ENCODE measurements at places on chromosomes 3 and 15.

DNA sequence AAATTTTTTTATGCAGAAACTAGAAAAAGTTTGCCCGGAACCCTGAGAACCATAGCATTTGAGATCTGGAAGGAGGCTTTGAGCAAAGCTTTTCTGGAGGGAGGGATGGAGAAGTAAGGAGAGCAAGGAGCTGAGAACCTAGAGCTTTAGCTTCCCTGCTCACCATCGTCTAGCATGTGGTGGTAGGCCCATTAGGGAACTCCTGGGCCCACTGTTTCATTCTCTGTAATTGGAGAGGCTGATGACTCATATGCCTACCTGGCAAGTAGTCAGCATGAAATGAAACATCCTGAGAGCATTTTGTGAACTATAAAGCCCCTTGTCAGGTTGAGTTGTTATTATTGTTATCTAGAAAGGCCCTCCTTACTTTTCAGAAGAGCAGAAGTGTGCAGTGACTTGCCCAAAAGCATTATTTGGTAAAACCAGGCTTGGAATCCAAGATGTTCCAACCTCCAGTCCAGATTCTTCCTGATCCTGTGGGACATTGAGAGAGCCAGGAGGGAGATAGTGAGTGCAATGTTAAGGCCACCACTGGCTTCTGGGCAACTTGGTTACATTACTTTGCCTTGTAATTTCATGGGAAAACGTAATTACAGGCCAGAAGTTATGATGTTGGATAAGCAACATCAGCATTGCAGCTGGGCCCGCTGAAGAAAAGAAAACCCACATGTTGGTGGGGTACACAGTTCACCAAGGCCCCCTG is 104.5 kb upstream of the BFSP2 start:
- no peak for DNase-seq

DNA sequence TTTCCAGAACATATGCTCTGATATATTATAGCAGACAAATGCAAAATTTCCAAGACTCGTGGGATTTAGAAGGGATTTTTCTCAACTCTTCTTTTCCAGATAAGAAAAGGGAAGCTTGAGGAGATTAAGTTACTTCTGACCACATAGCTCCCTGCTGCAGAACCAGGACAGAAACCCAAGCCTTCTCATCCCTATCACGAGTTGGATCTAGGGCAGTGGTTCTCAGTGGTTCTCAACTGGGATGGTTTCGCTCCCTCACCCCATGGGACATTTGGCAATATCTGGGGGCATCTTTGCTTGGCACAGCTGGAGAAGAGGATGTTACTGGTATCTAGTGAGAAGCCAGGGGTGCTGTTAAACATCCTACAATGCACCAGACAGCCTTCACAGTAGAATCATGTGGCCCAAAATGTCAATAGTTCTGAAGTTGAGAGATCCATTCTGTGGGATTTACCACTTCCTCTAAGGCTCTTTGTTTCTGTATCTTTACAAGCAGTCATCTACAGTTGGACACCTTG is 64.2 kb downstream of the LIPC start:
- no peak for DNase-seq

DNA sequence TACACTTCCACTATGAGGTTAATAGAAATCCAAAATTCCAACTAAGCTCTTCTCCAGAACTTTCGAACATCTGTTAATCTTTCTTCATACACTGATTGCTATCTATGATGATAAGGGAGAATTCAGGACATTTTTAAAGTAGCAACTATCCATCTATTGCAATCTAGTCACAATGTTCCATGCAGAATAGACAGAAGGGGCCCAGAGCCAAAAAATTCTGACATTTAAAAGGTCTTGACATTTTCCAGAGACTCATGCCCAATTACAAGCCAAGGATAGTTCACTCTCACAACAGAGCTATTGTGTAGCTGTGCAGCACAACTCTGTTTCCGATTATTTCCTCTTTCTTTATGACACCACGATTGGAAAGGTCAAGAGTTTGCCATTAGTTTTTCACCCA is 999.7 kb upstream of the ALCAM start:
- DNase-seq: no peak

DNA sequence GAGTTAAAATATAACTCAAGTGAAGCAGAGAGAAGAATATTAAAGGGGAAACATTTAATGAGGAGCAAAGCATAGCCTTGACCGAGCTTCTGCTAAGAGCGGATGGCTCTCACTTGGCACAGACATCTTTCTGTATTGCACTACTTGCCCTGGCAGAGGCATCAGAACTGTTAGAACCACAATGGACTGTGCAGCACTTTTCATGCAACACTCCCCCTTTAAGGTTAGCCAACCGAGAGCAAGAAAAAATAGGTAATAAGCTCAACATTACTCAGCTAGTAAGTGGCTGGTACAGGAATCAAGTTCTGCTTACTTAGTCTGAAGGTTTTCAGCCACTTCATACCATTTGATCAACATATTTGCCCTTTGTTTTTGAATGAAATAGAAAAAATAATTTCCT is 33.7 kb downstream of the CRTC3 start:
- no peak for DNase-seq

GRCh38 chr3:102761766-102762165 is 327.0 kb downstream of the ZPLD1 start:
- DNase-seq: no peak

- DNase-seq: no peak
Measured at GRCh38 chr3:51796854-51797253, 17.8 kb upstream of the IQCF6 start.

GRCh38 chr15:41890050-41890690 is 3.7 kb downstream of the SPTBN5 start:
- DNase-seq: no peak

- DNase-seq: no peak
Measured at GRCh38 chr3:14299767-14300166, 102.6 kb upstream of the SLC6A6 start.

DNA sequence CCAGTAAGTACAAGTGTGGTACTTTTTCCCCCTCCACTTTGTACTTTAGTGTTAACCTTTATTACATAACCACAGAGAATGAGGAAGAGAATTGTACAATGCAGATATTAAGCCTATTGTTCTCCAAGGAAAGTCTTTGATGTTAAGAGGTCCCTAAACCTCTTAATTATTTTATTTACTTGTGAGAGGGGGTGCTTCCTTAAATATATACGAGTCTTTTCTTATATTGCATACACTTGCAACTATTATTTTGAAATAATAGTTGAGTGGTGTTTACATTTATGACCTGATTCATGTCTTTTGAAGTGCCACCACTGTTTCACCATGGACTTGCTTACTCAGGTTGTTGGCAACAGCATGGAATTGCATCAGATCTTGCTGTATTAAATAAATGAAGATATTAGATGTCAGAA is 10.1 kb downstream of the USP3 start:
- no peak for DNase-seq

DNA sequence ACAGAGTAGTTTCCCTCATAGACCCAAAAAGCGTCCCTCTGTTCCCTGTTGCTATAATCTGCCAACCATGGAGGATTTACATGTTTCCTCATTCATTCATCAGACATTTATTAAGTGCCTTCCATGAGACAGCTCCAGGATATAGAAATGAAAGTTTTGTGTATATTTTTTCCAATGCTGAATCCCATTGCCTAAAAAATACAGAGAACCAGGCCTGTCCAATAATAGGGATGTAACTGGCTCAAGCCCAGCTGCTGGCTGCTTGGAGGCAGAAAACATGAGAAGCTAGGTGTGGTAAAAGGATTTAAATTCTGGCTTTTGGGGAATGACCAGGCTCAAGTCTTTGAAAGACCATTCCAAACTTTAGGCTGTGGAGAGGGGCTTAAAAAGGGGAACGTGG is 41.5 kb downstream of the RARB start:
- DNase-seq: no peak

DNA sequence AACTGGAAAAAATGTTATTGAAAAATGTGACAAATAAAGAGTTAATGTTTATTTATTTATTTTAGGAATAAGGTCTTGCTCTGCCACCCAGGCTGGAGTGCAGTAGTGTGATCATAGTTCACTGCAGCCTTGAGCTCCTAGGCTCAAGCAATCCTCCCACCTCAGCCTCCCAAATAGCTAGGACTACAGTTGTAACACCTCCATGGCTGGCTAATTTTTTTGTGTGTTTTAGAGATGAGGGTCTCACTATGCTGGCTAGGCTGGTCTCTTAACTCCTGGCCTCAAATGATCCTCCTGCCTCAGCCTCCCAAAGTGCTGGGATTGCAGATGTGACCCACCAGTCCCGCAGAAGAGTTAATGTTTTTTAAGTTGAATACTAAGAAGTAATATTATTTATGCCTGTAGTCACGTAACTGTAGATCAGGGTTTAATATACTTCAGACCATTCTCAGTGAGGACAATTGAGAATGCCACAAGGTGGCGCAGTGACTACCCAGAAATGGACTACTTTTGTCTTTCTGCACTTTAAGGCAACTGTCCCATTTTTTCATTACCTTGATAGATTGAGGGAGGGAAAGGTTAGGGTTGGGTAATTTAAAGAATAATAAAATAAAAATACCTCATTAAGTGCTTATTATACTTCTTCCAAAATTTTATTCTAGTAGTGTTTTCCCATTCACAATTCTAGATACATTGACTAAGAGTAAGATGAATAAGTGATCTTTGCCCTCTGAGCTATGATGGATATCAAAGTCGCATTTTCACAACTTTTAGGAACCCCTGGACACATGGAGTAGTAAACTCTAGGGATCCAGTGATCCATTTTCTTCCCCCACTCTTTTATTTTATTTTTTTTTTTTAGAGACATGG is 6.0 kb downstream of the MUC13 start:
- DNase-seq: peak; percentile 69

GRCh38 chr15:70008697-70009290 is 88.9 kb downstream of the TLE3 start:
- no peak for DNase-seq

DNA sequence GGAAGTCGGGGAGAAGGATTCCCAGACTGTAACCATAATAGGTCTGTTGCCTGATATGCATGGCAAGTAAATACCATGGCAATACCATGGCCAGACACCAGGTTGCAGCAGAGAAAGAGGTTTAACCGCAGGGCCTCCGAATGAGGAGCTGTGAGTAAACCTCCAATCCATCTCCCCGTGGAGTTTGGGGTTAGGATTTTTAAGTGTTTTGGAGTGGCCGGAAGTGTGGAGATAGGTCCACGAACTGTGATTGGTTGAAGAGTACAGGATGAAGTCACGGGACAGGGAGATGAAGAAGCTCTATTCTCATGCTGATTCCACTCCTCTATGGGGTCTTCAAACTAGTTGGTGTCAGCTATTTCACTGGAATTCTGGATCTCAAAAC is 127.9 kb downstream of the ST8SIA2 start:
- peak; percentile 65 for DNase-seq

DNA sequence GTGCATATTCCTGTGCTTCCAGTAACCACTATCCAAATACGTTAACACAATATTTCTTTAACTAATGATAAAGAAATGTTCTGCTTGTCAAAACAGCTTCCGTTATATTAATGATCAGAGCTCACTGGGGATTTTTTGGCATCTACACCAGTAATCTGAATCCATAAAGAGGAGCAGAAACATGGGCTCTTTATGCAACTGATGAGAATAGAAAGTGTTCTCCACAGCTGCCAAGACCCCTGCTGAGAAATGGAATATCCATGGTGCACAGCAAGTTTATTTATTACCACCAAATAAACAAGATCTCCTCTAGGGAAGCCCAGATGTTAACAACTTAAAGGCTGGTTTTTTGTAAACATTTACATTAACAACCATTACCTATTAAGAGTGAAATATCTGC is 54.5 kb downstream of the ALDH1A2 start:
- no peak for DNase-seq

DNA sequence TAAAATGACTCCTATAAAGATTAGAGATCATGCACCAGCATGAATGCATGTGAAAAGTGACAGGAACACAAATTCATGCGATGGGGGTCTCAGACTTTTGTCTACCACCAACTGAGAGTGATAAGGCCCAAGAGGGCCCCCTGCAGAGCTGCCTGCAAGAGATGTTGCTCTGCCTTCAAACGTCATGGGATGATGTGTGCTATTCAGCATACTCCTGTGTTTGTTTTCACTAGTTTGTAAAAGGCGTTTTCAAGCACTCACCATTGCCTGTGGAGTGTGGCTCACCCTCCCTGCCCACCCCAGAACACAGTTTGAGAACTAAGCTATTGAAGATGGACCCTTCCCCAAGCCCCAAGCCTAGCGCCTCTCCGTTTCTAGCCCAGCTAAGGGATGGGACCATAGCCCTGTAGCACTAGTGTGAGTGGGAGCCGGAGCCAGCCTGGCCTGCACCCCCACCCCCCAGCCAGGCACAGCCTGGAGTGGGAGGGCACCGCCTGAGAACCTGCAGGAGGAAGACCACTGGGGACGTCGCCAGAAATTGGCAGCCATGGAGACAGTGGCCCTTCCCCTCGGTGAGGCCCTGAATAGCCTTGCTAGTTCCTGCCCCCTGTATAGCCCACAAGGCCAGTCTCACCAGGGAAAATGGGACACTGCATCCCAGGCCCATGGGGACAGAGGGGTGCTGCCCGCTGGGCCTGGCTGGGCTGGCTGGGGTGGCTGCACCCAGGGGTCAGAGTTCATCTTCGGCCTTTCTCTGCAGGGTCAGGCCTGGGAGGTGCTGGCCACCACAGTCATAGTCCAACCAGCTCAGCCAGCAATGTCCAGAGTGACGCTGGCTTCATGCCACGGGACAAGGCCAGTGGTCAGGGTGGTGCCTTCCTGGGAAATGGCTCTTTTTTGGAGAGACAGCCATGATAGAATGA is 22.6 kb upstream of the KLF13 start:
- peak; percentile 52 for DNase-seq

GRCh38 chr3:168090306-168091085 is 5.2 kb downstream of the GOLIM4 start:
- DNase-seq: no peak

- DNase-seq: no peak
Measured at GRCh38 chr3:16402451-16402850, 111.0 kb downstream of the RFTN1 start.

DNA sequence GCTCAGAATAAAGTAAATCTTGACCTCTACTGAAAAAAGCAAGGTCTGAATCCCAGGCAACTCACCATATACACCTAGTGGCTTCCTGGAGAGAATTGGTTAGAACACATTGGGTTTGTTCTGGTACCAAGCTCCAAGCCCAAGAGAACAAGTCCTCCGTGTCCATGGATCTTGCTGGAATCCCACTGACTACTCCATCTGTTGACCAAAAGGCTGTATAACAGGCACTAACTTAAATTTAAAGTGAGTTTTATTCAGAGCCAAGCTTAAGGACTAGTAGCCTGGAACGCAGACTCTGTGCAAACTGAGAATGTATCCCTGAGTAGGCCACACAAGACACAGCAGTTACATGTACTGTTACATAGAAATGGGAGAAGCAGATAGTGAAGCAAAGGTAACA is 342.1 kb upstream of the LRRC3B start:
- DNase-seq: no peak

DNA sequence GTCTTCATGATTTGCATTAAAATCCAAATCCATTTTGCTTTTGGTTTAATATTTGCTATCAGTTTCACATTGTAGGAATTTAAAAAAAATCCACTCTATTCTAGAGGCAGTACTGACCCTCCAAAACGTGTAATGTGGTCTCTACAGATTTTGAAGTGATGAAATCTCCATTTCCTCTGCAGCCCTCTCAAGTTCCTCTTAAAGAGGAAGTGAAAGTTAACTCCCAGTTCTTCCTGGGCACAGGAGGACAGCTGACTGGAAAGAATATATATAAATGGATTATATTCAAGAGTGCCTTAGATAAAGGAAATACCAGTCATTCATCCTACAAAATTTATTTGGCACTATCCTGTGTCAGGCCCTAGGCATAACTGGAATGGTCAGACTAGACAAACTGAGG is 83.5 kb upstream of the PLCL2 start:
- DNase-seq: no peak

All from activated CD8-positive, alpha-beta memory T cell treated with anti-CD3 and anti-CD28 coated beads for 24 hours (primary cell).